Activated CD4-positive, alpha-beta T cell treated with anti-CD3 and anti-CD28 coated beads, Interleukin-2, amount 10 ng/mL, durations not matched to agents 7 days and 5 days (primary cell): ENCODE measurements at places on chromosomes 7 and 10. TPM values are rescaled to one million over a fixed set of nuclear protein-coding genes. Genes with fewer than 3 reads are reported as not detected.

Gene TEX36
- not detected for total RNA-seq

Gene LRGUK
- 0.17 TPM for total RNA-seq

GRCh38 chr7:125316466-125316865 lies 386.8 kb upstream of the POT1 start:
- DNase-seq: no peak

DNA sequence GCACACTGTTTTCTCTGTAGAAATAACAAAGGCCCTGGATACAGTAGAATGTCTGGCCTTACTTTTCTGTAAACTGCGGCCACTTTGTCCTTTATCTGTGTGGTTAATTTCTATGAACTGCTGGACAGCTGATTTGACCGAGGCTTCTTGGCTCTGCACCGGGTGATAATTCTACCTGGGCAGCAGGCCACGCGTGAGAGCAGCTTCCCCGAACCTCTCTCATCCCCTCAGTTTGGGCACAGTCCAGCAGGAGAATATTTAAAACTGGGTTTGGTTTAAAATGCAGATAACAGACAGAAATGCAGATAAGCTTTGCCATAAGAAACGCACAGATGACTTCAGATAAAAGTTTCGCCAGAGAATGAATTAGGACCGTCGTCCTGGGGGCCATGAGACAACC lies 81.0 kb downstream of the CELF2 start:
- DNase-seq: no peak

- DNase-seq: no peak
Observed at GRCh38 chr10:85648279-85648754, 718.3 kb downstream of the GRID1 start.

DNA sequence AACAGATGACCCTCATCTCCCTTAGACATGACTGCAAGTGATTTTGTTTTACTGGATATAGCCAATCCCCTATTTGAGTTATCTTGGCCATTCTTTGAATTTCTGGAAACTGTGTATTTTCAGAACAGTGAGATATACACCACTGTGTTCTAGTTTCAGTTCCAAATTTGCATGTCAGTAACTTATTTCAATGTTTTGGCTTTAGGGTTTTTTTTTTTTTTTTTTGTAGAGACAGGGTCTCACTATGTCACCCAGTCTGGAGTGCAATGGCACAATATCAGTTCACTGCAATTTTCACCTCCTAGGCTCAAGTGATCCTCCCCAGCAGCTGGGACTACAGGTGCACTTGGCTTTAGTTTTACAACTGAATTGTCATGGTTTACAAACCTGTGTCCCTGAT lies 67.2 kb downstream of the ATAD1 start:
- no peak for DNase-seq

- DNase-seq: no peak
Observed at GRCh38 chr10:131584287-131584686, 272.8 kb upstream of the TCERG1L start.

- DNase-seq: no peak
Observed at GRCh38 chr10:131345691-131346090, 34.2 kb upstream of the TCERG1L start.

DNA sequence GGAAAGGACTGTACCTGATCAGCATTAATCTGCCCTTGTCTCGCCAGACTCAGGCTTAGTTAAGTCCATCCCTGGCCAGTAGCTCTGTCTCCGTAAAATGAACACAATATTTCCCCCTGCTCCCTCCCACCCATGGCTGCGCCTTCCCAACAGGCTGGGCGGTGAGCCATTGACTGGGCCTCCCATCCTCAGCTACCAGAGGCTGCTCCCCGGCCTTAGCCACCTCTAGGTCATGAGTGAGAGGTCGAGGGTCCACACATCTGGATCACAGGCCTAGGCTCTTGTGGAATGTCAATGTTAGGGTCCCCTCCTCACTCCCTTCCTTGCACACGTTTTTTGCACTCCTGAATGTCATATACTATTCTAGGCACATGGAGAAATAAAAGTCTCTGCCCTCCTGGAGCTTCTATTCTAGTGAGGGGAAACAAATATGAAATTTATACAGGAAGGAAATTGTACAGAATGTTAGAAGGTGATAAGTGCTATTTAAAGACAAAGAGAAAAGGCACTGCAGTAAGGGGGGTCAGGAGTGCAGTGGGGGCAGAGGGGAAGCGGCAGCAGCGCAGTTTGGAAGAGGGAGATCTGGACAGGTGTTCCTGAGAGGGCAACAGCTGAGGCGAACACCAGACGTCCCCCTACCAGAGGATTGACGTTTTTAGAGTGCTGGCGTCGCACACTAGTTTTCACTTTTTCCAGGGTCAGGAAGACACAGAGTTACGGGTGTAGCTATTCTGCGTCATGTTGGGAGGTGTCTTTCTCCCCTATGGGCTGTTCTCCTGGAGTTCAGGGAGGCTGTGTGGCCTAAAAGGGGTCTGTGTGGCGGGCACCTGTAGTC lies 17.2 kb upstream of the EIF5AL1 start:
- DNase-seq: no peak

- no peak for DNase-seq
Observed at GRCh38 chr10:11720260-11720741, 21.9 kb upstream of the ECHDC3 start.

- DNase-seq: no peak
Observed at GRCh38 chr10:34075254-34075926, 739.7 kb downstream of the PARD3 start.

GRCh38 chr10:86961481-86962091 lies 3.2 kb downstream of the SNCG start:
- no peak for DNase-seq

DNA sequence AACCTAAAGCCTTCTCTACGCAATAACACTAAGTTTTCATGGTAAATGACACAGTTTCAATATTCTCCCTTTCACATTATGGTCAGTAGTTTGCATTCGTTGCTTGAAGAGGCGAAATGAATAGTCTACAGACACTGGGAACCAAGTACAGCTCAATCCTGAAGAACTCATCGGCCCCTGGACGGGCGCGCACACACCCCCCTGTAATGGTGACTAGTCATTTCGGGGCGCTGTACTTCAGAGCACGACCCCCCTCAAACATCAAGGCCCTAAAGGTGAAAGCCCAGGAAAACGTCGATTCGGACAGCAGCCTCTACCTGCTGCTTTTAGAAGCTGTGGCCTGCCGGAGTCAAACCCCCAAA lies 1.0 kb downstream of the NT5C2 start:
- DNase-seq: no peak

DNA sequence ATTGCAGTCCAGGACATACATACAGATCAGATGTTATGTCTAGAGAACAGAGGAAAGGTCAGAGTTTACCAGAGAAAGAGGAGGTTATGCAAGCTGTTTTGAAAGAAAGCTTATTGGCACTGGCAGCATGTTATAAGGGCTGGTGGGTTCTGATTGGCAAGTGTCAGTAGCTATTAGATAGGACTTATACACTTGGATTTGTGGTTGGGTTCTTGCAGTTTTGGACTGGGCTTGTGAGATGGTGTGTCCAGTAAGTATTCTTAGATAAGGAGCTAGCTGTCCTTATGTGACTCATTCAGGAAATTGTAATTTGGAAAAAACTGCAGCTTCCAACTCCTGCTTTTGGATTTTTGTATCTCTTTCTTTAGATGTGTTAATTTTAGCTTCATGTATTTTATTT lies 130.7 kb upstream of the NAMPT start:
- DNase-seq: no peak

- DNase-seq: no peak
Observed at GRCh38 chr7:158864833-158865232, 8.5 kb downstream of the DYNC2I1 start.
